Activated T-helper 9 cell treated with anti-CD3 and anti-CD28 coated beads, Interleukin-2, amount 50 U/mL, for 16 hours (primary cell): ENCODE measurements at places on chromosomes 1 and 21.
A peak's percentile ranks its signal among the peaks of the same experiment; 100 is the strongest.

GRCh38 chr21:43021756-43022600 lies 47.6 kb downstream of the PKNOX1 start:
- no peak for DNase-seq

GRCh38 chr1:65493802-65494201 lies 73.3 kb downstream of the LEPR start:
- DNase-seq: no peak

DNA sequence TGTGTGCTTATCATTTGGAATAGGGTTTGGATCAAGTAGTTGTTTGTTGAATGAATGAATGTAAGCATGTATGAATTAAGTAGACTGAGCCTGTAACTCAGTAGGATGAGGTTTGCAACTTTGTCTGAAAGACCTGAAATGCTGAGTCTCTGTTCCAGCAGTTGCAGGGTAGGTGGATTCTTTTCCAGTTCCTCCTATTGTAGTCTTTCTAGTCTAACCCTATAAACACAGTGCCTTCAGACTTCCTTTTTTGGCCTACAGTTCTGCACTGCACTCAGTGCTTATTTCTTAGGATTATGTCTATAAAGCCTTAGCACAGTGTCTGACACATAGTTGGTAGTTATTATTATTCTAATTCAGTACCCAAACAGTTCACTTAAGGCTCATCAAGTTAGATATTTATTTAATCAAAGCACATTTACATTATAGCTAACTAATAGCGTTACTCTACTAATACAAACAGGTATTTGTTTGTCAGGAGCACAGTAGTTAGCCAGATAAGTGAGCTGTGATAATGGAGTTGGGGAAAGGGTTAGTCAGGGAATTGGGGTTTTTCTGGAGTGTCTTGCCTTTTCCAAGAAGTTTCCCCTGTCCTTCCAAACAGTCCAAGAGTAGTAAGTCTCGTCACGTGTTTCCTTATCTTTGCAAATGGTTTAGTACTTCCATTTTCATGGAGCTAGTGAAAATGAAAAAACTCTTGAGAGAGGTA lies 45.0 kb downstream of the ABCD3 start:
- no peak for DNase-seq

DNA sequence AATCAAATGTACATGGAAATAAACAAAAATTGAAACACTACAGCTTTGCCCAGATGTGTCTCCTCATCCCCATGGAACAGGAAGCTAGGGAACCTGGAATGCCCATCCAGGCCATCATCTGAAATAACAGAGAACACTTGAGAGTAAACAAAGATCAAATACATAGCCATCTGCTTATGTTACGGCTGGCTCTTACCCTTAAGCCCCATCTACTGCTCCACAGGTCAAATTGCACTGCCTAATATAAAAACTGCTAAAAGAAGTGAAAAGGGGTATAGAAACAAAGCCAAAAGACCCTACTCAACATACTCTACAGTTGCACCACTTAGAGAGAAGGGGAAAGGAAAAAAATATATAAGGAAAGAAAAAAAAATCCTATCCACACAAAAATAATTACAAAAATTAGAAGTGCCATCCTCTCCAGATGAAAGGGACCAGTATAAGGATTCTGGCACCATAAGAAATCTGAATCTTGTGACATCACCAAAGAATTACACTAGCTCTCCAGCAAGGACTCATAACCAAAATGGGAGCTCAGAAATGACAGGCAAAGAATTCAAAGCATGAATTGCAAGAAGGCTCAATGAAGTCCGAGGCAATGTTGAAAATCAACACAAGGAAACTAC lies 26.9 kb downstream of the OR6Y1 start:
- no peak for DNase-seq

- DNase-seq: no peak
Observed at GRCh38 chr1:222546548-222547259, 1.2 kb downstream of the HHIPL2 start.

- DNase-seq: no peak
Observed at GRCh38 chr1:176049582-176049981, 157.5 kb downstream of the COP1 start.

- no peak for DNase-seq
Observed at GRCh38 chr1:192713921-192714320, 78.0 kb downstream of the RGS13 start.

DNA sequence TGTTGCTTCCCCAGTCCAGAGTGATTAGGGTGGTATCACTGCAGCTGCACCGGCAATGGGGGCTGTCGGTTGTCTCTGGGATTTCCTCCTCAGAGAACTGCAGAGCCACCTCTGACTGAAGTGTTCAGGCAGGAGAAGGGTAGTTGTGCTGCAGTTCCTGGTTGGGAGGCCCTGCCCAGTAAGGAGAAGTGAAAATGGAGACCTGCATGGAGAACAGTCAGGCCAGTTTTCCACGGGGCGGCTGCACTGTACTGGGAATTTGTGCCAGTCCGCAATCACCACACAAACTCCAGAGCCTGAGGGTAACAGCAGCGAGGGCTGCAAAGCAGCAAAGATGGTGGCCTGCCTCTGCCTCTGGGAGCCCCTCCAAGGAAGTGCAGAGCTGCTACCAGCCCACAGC lies 58.1 kb upstream of the CCDC190 start:
- DNase-seq: no peak

DNA sequence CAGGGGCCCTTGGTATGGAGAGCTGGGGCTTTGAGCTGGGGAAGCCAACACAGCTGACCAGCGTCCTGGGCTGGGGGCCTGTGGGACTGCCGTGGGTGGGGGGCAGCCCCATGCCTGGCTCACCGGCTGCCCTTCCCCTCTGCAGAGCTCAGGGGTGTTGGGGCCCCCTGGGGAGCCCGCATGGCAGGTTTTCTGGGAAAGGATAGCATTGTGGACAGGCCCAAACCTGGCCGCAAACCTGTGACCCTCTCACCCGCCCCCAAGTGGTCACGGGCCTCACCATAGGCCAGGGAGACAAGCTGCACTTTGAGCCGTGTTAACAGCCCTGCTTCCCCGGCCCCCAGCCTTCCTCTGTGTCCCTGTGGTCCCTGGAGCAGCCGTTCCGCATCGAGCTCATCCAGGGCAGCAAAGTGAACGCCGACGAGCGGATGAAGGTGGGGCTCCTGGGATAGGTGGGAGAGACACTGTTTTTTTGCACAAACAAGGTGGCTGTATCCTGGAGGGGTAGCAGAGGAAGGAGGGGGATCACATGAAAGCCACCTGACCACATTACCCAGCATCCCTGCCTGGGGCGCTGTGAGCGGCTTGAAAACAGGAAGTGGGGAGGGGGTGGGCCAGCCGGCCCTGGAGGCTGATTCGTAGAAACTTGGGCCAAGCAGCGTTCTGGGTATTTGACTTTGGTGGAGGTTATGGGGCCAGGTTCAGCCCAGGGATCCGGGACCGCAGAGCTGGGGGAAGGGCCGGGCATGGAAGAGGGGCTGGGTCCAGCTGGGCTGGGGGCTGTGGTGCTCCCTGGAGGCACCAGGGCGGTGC lies 65.9 kb downstream of the PIK3CD start:
- DNase-seq: peak; percentile 75

- no peak for DNase-seq
Observed at GRCh38 chr1:206951318-206952100, 5.2 kb upstream of the PIGR start.

GRCh38 chr1:228402641-228403025 lies 4.0 kb downstream of the TRIM11 start:
- no peak for DNase-seq

GRCh38 chr21:42608446-42608845 lies 45.0 kb upstream of the PDE9A start:
- no peak for DNase-seq

GRCh38 chr1:47781171-47781959 lies 215.8 kb downstream of the TRABD2B start:
- DNase-seq: no peak

GRCh38 chr1:61585714-61586113 lies 139.2 kb downstream of the TM2D1 start:
- no peak for DNase-seq

GRCh38 chr1:204571128-204571527 lies 54.9 kb downstream of the MDM4 start:
- no peak for DNase-seq

- no peak for DNase-seq
Observed at GRCh38 chr1:76012341-76013205, 62.0 kb upstream of the ST6GALNAC3 start.

- DNase-seq: no peak
Observed at GRCh38 chr1:99557546-99558202, 88.2 kb upstream of the PALMD start.

- no peak for DNase-seq
Observed at GRCh38 chr1:3245344-3245743, 176.3 kb downstream of the PRDM16 start.

DNA sequence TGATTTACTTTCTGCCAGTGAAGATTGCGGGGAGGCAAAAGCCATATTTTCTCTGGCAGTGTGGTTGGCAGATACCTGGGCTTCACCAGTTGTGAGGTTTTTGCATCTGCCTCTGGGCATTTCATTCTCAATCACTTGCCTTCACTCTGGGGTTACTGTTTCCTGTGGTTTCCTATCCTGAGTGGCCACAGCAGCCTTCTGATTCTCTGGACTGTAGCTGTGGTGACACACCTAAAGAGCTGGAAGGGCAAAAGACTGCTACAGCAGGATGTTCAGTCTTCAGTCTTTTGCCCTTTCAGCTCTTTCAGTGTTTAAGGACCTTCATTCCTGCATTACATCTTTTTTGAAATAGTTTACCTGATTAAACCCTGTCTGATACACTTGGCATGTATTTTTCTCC lies 50.5 kb upstream of the GPR52 start:
- no peak for DNase-seq

GRCh38 chr21:38600106-38600505 lies 101.8 kb upstream of the ERG start:
- no peak for DNase-seq

DNA sequence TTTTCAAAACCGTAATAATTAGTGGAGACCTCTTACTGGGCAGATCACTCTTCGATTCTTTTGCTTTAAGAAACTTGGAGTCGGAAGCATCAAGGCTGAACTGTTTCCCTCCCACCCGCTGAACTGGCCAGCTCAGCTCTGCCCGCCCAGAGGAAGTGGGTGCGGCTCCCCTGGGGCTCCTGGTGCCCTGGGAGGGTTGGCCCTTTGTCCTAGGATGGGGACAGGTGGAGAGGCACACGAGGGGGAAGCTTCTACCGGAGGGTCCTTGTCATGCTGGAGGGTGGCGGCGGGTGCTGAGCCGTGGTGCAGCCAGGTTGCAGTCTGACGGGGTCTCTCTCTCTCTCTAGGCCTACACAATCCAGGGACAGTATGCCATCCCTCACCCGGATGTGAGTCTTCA lies 64.3 kb upstream of the COL6A1 start:
- no peak for DNase-seq

DNA sequence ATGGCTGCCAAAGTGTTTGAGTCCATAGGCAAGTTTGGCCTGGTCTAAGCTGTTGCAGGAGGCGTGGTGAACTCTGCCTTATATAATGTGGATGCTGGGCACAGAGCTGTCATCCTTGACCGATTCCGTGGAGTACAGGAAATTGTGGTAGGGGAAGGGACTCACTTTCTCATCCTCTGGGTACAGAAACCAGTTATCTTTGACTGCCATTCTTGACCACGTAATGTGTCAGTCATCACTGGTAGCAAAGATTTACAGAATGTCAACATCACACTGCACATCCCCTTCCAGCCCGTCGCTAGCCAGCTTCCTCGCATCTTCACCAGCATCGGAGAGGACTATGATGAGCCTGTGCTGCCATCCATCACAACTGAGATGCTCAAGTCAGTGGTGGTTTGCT lies 215.8 kb upstream of the JUN start:
- DNase-seq: no peak

DNA sequence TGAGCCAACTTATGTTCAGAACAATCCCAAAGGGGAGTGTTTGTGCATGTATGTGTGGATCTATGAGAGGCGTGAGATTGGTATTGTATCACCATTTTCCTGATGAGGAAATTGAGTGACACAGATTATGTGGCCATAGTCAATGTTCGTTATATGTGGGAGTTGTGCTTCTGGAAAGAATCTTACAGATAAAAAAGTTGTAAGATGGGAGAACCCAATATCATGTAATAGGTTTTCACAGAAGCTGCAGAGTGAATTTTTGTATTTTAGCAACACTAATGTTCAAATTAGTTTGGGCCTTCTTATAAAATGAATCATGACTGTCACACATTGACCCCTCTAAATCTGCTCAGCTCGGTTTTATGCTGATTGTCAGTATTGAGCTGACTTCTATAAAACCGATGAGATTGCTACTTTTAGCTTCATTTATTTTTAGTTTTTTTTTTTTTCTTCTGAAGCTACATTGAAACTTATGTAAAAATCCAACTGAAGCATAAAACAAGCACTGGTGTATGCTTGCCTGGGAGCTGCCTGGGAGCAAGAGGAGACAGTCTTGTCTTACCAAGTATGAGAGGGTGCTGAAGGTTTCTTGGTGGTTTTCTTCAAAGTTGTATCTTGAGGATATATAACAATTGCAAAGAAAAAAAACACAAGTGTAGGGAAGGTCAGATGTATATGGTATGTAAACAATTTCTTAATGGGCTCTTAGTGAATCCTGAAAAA lies 4.1 kb downstream of the RWDD3 start:
- no peak for DNase-seq

DNA sequence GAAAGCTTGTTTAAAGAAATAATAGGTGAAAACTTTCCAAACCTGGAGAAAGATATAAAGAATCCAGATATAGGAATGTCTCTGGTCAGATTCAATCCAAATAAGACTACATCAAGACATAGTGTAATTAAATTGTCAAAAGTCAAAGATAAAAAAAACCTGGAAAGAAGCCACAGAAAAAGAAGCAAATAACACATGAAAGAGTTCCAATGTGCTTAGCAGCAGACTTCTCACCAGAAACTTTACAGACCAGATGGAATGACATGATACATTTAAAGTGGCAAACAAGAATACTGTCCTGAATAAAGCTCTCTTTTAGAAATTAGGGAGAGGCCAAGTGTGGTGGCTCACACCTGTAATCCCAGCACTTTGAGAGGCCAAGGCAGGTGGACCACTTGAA lies 1039.9 kb downstream of the KCNT2 start:
- no peak for DNase-seq

DNA sequence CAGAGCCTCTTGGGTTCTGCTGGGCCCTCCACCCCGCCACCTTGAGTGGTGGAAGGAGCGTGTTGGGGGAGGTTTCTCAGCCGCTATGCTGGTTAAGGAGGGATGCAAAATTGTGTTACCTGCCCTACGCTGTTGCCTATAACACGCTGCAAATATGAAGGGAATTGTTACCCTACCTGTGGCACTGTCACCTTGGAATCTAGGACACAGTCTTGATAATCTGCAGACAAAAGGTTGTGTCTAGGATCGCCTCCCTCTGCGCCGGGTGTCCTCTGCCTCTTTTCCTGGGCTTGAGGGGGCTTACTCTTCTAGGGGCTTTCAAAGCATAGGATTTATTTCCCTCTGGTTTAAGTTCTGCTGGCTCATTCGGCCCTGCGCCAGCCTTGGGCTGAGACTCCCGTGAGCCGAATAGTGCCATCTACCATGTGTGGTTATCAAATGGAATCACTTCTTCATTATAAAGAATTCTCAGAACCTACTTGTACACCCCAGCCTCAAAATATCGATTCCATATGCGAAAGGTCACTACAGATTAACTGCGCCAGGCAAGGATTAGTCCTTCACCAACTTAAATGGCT lies 697 bp downstream of the SLC22A15 start:
- no peak for DNase-seq

- no peak for DNase-seq
Observed at GRCh38 chr1:64203420-64203819, at the start of gene UBE2U. Gene UBE2U (plus strand): TSS chr1:64203623. CDS start chr1:64204051, 428 bp downstream.
